ENCODE measurements at places on chromosomes 2 and 18.

DNA sequence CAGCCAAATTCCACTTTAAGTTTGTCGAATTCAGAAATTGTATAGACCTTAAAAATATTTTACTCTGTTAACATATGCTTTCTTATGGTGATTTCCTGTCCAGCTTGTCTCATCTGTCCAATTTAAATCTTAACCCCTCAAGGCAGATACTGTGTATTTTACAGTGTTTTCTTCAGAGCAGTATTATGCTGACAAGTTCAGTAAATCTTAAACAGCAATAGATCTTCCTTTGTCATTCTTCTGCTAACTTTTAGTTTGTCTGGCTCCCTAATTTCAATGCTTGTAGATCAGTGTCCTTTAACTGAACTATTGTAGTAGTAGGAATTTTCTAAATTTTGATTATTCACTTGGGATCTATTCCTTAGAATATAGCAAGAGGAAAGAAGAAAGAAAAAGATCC is 52.8 kb upstream of the MEIS1 start:
- no peak for DNase-seq

DNA sequence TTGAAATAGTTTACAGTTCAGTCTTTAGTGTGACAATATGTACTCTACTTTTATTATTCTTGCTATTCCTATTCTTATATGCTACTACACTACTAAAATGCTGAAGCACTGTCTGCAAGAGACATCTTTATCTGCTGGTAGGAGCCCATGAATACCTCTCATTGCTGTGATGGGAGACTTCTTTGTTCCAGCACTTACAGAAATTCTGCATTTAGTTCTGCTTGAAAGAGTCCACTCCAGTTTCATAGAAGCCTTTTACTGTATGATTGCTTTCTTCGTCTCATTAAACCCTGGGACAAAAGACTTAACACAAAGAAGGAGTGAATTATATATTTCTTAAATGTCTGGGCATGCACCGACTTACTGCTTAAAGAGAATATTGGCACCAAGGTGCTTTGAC is 272.7 kb downstream of the CD226 start:
- no peak for DNase-seq

DNA sequence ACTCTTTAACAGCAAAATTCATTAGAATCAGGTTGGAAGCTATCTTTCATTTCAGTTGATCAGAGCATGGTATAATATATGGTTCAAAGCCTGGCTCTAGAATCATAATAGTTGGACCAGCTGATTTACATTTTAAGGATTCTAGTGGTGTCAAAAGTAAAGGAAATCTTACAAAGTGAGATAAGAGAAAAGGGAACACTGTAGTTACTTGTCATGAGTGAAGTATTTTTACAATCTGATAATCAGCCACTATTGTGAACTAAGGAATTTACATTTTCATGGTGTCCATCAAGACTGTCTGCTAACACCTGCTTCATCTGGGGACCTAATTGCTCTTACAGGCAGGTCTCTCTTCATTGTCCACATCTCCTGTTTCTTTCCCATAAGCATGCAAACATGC is 161.1 kb downstream of the SLC39A10 start:
- no peak for DNase-seq

DNA sequence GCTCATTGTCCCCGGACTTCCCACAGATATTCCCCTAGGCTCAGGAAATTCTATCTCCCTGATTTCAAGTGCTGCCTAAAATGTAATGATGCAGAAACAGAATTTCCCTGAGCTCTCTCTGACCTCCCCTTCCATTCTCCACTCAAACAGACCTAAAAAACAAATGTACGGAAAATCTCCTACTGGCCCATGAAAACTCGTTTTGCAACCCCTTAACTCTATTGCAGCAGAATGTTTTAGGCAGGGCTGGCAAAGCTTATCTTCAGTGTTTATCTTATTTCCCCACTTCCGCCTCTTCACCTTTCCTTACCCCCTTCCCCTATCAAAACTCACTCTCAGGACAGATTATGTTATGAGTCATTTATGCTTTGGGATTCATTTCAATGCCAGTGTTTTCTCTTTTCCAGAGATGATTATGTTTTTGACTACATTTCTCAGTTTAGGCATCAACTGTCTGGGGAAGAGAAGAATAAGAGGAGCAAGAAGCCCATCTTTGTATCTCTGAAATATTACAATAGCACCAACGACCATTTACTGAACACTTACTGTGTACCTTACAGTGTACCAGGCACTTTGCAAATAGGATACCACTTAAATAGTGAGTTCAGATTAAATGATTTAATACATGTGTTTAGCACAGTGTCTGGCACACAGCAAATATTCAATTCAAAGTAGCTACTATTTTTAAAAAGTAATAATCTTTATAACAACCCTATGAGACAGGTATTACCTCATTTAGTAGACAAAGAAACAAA is 53.9 kb upstream of the STPG4 start:
- no peak for DNase-seq

GRCh38 chr2:98025481-98026037 is 29.8 kb upstream of the TMEM131 start:
- no peak for DNase-seq

GRCh38 chr2:47656715-47657600 is 126.0 kb upstream of the MSH6 start:
- no peak for DNase-seq

- no peak for DNase-seq
Observed at GRCh38 chr2:149686136-149687051, 98.8 kb upstream of the MMADHC start.

DNA sequence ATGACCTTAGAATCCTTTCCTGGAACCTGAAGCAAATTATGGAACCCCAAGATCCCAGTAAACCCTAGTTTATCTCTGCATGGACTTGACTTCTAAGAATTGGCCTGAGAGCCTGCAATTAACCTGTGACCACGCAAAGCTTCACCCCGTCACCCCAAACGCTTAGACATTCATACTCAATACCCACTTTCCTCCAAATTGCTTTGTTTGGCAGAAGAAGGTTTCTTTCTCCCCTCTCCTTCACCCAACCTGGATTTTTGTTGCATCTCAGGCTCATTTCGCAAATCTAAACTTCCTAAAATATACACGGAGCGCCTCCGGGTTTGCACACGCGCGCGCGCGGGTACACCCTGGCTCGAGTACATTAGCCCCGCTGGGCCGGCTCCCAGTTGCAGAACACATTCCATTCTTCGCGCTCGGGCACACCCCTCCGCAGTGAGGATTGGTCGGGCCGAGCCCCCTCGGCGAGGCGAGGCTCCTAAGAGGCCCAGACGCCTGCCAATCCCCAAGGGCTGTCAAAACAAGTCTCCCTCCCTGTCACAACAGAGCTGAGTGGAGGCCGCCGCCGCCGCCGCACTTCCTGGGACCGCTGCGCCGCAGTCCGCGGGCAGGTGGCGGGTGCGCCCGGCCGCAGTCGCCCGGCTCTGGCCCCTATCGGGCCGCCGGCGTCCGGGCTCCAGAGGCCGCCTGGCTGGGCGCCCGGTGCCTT is at the start of gene PLCL1:
Gene PLCL1 (plus strand): TSS at position 545 of the 709 bp plus-strand sequence.
- peak; percentile 92 for DNase-seq

DNA sequence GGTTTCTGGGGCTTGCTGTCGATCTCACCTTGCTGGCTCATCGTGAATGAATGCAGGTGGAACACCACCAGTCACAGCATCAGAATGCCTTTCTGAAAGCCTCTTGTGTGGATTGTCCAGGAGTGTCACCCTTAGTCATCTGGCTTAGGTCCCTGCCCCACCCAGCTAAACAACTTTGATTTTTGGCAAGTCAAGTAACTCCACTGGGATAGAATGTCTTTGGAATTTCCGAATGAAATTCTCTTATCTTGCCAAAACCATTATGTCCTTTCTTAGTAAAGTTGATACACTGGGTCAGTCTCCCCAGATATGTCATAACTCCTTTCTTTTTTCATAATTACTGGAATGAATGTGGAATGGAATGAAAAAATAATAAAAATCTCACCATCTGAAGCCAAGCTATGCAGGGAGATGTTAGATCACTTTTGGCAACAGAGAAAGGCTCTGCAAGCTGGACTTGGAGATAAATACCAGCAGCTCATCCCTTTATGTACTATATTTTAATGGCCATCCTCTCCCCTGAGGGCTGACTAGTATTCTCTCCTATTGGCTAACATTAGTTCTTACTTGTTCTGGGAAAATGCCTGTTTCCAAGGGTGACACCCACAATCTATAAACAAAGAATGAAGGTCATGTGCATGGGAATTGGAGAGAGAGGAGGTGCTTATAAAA is 35.4 kb downstream of the INSIG2 start:
- DNase-seq = no peak

DNA sequence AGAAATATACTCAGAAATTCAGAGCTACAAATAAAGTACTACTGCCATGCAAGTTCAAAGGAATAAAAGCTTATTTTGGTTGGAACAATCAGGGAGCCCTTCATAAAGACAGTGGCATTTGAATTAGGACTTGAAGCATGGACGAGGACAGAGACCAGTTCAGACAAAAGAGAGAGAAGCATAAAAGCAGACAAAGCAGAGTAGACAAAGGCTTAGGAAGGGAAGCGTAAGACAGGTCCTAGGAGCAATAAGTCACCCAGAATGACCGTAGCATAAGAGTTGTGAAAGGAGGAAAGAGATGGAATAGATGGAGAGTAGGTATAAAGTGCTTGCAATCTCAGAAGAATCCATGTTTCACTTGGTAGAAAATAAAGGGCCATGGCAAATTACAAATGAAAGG is 14.0 kb downstream of the PDE1A start:
- DNase-seq = no peak

DNA sequence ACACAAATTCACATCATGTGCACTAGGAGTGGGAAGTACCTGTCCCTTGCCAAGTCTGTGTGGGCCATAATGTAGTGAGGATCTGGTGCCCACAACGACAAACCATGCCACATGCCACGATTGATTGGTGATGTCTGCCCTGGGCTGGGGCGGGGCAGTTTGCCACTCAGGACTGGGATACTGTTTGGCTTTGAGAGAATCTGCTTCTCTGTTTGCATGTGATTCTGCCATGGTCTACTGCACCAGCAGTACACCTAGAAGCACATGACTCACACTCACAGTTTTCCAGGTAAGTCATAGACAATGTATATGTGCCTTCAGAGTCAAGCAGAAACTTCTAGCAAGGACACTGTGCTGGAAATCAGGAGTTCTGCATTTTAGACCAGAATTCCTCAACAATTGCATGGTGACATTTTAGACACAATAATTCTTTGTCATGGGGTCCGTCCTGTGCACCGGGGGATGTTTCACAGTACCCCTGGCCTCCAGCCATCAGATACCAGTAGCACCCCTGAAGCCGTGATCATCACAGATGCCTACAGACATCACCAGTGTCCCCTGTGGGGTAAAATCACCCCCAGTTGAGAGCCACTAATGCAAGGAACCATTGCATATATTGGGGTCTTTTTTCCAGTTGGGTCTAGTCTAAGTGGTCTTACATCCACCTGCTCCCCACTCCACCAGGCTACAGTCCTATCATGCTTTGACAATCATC is 278.3 kb downstream of the EIPR1 start:
- DNase-seq = no peak

GRCh38 chr2:22897428-22897827 is 487.6 kb upstream of the KLHL29 start:
- no peak for DNase-seq

GRCh38 chr18:28469946-28470345 is 293.0 kb upstream of the CDH2 start:
- no peak for DNase-seq

Data from anterior cingulate cortex (tissue), 58 donors.